ENCODE measurements at places on chromosomes 4 and X. TPM values are rescaled to one million over a fixed set of nuclear protein-coding genes. Genes with fewer than 3 reads are reported as not detected.

NAT8L gene
- total RNA-seq, result 0.12 TPM

PRRG1 gene
- 28.3 TPM for total RNA-seq

ZFP92 gene
- total RNA-seq, result 1.2 TPM

COL25A1 gene
- total RNA-seq, result 3.5 TPM

Data from endothelial cell of umbilical vein (primary cell).